Mesothelial cell of epicardium (in vitro differentiated cells): ENCODE measurements at places on chromosomes 5 and 9. TPM values are rescaled to one million over a fixed set of nuclear protein-coding genes. Genes with fewer than 3 reads are reported as not detected.

Gene C9orf153
- total RNA-seq, result 0.27 to 0.51 TPM (median 0.41 TPM) in 3 replicates

Gene ALDH1A1
- 10.1 to 11.3 TPM (median 10.9 TPM) in 3 replicates for total RNA-seq

Gene PKD2L2
- not detected in 3 replicates for total RNA-seq

Gene LMAN2
- 85.4 to 87.2 TPM (median 87.0 TPM) in 3 replicates for total RNA-seq

GRCh38 chr5:10743951-10744350 lies 17.1 kb downstream of the DAP start:
- H3K27me3 ChIP-seq, result no peaks in the 10 kb centered on the region
- no peak overlapping the region for H3K4me3 ChIP-seq
- DNase-seq, result no peak
- no peaks in the 10 kb centered on the region for H3K4me1 ChIP-seq
- peaks cover 71% of the 10 kb centered on the region for H3K36me3 ChIP-seq

GRCh38 chr5:93078082-93079038 lies 502.7 kb downstream of the NR2F1-AS1 start:
- peaks cover 47% of the 10 kb centered on the region for H3K4me1 ChIP-seq
- H3K36me3 ChIP-seq, result no peaks in the 10 kb centered on the region
- peak overlapping the region; percentile 98 for H3K27ac ChIP-seq
- peak; percentile 22 for DNase-seq
- H3K4me3 ChIP-seq, result no peak overlapping the region
- H3K27me3 ChIP-seq, result no peaks in the 10 kb centered on the region

DNA sequence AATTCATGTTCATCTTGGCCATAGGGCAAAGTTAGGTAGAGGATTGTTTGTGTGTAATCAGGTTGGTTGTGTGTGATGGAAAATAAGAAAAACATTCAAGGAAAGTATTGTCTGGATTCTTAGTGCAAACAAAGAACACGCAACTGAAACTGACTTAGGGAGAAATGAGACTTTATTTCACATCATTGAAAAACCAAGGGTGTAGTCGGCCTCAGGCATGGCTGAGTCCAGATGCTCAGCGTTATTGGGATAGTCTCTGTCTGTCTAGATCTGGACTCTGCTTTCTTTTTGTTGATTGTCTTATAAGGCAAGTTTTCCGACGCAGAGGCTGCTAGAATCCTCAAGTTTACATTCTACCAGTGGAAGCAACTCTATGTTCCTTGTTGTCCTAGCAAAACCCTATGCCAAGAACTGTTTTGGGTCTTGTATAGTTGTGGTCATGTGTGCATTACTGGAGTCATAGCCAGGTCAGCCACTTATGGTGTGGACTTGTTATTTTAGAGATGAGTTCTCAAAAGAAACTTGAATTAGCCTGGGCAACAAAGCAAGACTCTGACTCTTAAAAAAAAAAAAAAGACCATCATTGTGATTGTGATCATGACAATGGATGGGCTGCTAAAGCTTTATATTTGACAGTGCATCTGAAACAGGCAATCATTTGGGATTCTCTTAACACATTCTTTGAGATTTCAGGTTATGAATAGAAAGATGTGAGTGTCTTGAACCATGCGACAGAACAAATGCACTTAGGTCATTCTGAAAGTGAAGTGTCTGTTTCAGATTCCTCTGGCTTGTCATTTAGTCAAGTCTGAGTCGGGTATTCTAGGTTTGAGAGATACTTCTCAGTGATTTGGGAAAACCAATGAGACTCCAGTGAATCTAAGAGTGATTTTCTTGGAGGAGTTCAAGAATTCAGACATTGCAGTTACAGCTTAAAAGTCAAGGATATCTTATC lies 82.6 kb downstream of the DOCK2 start:
- H3K4me3 ChIP-seq, result no peak overlapping the region
- H3K36me3 ChIP-seq, result no peaks in the 10 kb centered on the region
- no peak overlapping the region for H3K27ac ChIP-seq
- H3K27me3 ChIP-seq, result peaks cover 69% of the 10 kb centered on the region
- peaks cover 4% of the 10 kb centered on the region for H3K4me1 ChIP-seq
- DNase-seq, result no peak

GRCh38 chr5:83475935-83476814 lies 4.6 kb downstream of the VCAN start:
- peaks cover 8% of the 10 kb centered on the region for H3K36me3 ChIP-seq
- H3K27me3 ChIP-seq, result peaks cover 2% of the 10 kb centered on the region
- H3K4me1 ChIP-seq, result peaks cover 38% of the 10 kb centered on the region
- no peak for DNase-seq

GRCh38 chr9:126157423-126157822 lies 169.2 kb upstream of the MVB12B start:
- DNase-seq, result no peak
- H3K4me1 ChIP-seq, result peaks cover 8% of the 10 kb centered on the region
- no peak overlapping the region for H3K27ac ChIP-seq
- H3K27me3 ChIP-seq, result peaks cover 44% of the 10 kb centered on the region
